ENCODE measurements at places on chromosomes 7 and 10. TPM values are rescaled to one million over a fixed set of nuclear protein-coding genes. Genes with fewer than 3 reads are reported as not detected.

The NPFFR1 gene
- total RNA-seq, result 0.08 TPM

The RPEL1 gene
- total RNA-seq, result not detected

The LIPJ gene
- 0.14 TPM for total RNA-seq

The FAM25C gene
- not detected for total RNA-seq

GRCh38 chr10:72146071-72146470 is 57.7 kb upstream of the SPOCK2 start:
- no peaks in the 10 kb centered on the region for H3K36me3 ChIP-seq
- peaks cover 17% of the 10 kb centered on the region for H3K4me1 ChIP-seq
- peak; percentile 74 for DNase-seq
- 0 out of 2 replicates have a peak overlapping the region, but pooled peaks have one; percentile 4 for H3K27ac ChIP-seq

- peak overlapping the region; percentile 93 for H3K4me3 ChIP-seq
- H3K4me1 ChIP-seq, result peaks cover 47% of the 10 kb centered on the region
- H3K36me3 ChIP-seq, result no peaks in the 10 kb centered on the region
- no peak overlapping the region for H3K27ac ChIP-seq
- DNase-seq, result no peak
Measured at GRCh38 chr7:141700296-141700847, 1.6 kb downstream of the DENND11 start.

DNA sequence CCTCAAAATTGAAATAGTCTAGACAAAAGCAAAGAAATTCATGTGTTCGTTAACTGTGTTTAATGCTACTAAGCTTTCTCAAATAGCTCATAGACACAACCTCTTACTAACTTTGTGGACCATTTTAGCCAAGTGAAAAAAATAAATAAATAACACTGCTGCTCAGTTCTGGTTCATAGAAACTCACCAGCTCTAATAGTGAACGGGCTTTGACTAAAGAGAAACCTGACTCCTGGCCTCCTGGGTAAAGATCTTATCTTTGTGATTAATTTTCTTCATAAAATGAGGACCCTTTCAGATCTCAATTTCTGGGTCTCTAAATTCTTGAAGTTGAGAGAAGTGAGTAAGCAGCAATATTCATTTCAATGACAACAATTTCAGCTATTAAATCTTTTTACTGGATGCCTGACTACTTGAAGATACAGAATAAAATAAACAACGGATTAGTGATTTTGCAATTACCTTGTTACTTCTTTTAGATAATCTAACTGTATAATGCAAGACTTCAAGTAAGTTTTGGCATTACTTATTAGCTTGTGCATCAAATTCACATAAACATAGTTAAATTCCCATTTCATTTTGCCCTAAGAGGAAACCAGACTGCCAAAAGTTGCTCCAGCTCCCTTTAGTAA is 3.1 kb downstream of the CADPS2 start:
- no peak for DNase-seq
- H3K27me3 ChIP-seq, result peaks cover 25% of the 10 kb centered on the region
- no peak overlapping the region for H3K27ac ChIP-seq
- H3K4me1 ChIP-seq, result peaks cover 46% of the 10 kb centered on the region
- no peaks in the 10 kb centered on the region for H3K36me3 ChIP-seq

DNA sequence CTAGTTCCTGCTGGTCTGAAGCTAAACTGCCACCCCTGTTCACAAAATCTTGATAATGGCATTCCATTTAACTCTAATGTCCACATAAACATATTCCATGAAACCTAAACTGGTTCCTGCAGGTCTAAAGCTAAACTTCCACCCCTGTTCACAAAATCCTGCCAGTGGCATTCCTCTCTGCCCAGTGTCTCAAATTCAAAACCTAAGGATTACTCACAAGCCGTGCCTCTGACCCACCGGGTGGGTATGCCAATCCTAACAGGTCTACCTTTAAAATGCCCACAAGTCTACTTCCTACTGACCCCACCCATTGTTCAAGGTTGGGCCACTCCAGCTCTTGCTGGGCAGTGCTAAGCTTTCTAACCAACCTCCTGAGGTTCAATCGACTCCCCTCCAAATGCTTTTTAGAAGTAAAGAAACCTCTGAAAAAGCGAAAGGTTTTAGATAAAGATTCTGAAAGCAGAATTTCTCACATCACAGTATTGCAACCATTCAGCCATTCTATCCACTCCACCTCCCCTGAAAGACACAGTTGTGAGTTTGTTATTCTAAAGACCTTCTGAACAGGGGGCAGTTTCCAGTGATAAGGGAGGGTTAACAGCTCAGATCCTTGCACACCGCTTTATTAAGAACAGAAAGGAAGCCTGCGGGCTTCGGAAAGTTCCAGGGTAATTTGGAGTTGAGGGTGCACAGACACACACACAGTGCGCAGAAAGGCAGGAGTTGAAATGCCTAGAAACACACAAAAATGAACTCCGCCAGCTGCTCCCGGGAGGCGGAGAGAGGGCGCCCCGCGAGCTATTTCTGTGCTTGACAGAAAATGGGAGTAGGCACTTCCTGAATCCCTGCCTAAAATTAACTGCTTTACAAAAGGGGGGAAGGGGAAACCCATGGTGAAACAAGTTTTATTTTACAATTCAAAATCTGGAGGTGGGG is 87.7 kb downstream of the TNS3 start:
- peak overlapping the region; percentile 10 for H3K27ac ChIP-seq
- no peaks in the 10 kb centered on the region for H3K27me3 ChIP-seq
- H3K4me1 ChIP-seq, result peaks cover 29% of the 10 kb centered on the region
- DNase-seq, result no peak
- no peaks in the 10 kb centered on the region for H3K36me3 ChIP-seq

- DNase-seq, result no peak
- no peak overlapping the region for H3K27ac ChIP-seq
- no peaks in the 10 kb centered on the region for H3K36me3 ChIP-seq
Measured at GRCh38 chr10:36721871-36722270, 403.5 kb upstream of the ANKRD30A start.

DNA sequence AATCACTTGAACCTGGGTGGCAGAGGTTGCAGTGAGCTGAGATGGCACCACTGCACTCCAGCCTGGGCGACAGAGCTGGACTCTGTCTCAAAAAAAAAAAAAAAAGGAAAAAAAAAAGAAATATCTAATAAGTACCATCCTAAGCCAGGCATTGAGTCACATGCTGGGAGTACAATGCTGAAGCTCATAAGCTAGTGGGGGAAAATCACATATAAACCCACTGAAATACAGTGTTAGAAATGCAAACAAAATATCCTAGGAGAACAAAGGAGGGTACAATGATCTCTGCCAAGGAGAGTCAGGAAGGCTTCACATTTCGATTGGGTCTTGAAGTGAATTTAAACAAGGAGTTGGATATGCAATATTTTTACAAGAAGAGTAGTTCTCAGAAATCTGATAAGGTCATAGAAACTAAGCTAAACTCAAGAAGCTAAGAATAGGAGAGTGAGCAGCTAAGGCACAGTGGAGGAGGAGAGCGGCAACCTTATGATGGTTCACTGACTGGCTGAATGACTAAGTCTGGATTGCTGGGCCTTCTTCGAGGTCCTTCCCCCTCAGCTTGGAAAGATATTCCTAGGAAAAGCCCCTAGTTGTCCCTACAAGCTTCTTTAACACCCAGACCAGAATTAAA is 115.5 kb downstream of the PHTF2 start:
- H3K4me3 ChIP-seq, result no peak overlapping the region
- H3K4me1 ChIP-seq, result no peaks in the 10 kb centered on the region
- H3K27me3 ChIP-seq, result no peaks in the 10 kb centered on the region

- H3K4me1 ChIP-seq, result peaks cover 11% of the 10 kb centered on the region
- no peaks in the 10 kb centered on the region for H3K27me3 ChIP-seq
- H3K27ac ChIP-seq, result no peak overlapping the region
- peak; percentile 35 for DNase-seq
Measured at GRCh38 chr7:6705959-6706665, 635 bp downstream of the ZNF12 start.

- no peaks in the 10 kb centered on the region for H3K27me3 ChIP-seq
- DNase-seq, result peak; percentile 47
- no peaks in the 10 kb centered on the region for H3K36me3 ChIP-seq
Measured at GRCh38 chr10:129494740-129495139, 27.7 kb downstream of the MGMT start.

DNA sequence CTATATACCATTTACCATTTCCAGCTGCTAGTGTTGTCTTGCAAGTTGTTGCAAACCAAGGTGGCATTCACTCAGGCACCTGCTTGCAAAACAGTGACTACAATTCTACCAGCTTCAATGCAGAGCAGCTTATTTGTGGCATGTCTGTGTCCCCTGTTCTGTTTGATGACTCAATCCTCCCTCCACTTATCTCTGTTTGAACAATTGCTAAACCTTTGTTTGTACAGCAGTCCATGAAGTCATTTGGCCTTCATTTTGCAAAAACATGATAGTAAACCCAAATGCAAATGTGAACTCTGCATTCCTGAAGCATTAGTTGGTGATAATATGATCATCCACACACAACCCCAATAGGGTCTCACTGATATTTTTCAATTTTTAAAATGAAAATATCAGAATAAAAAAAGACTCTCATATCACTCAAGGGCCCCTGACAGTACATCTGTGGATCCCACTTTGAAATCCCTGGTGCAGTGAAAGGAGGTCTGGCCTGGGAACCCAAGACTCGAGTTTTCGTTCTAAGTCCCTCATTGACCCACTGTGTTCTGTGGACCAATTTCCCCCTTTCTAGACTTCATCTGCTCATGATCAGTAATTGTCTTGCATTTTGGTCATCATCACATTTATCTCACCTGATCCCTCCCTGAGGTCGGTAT is 425.4 kb downstream of the RPS24 start:
- no peak overlapping the region for H3K27ac ChIP-seq
- no peak overlapping the region for H3K4me3 ChIP-seq
- no peak for DNase-seq
- no peaks in the 10 kb centered on the region for H3K4me1 ChIP-seq
- no peaks in the 10 kb centered on the region for H3K27me3 ChIP-seq
- no peaks in the 10 kb centered on the region for H3K36me3 ChIP-seq

DNA sequence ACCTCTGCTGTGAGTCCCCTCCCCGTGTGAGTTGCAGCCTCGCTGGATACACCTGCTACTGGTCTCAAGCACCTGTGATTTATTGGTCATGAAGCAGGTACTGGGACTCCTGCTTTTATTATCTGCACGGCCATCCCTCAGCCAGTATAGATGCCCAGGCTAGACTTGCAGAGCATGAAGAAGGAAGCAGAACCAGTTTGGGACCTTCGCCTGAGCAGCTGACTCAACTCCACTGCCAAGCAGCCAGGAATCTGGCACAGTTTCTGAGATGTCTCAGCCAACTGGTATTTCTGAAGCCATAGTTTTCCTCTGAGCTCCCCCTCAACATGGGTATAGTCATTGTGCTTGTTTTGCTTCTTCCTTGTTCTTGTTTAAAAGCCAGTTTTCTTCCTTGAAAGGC is 28.0 kb upstream of the SLC39A12 start:
- no peak overlapping the region for H3K4me3 ChIP-seq
- no peak overlapping the region for H3K27ac ChIP-seq
- no peaks in the 10 kb centered on the region for H3K27me3 ChIP-seq
- 0 out of 2 replicates have a peak, but pooled peaks cover 4% of the 10 kb centered on the region for H3K4me1 ChIP-seq
- DNase-seq, result no peak

- H3K4me1 ChIP-seq, result peaks cover 8% of the 10 kb centered on the region
- H3K4me3 ChIP-seq, result no peak overlapping the region
- no peaks in the 10 kb centered on the region for H3K27me3 ChIP-seq
- DNase-seq, result no peak
Measured at GRCh38 chr7:39811161-39811614, 138.9 kb upstream of the CDK13 start.

- H3K27me3 ChIP-seq, result no peaks in the 10 kb centered on the region
- H3K4me3 ChIP-seq, result no peak overlapping the region
- peaks cover 47% of the 10 kb centered on the region for H3K36me3 ChIP-seq
- H3K4me1 ChIP-seq, result no peaks in the 10 kb centered on the region
- no peak overlapping the region for H3K27ac ChIP-seq
Measured at GRCh38 chr7:138538518-138538917, 78.5 kb downstream of the TRIM24 start.

DNA sequence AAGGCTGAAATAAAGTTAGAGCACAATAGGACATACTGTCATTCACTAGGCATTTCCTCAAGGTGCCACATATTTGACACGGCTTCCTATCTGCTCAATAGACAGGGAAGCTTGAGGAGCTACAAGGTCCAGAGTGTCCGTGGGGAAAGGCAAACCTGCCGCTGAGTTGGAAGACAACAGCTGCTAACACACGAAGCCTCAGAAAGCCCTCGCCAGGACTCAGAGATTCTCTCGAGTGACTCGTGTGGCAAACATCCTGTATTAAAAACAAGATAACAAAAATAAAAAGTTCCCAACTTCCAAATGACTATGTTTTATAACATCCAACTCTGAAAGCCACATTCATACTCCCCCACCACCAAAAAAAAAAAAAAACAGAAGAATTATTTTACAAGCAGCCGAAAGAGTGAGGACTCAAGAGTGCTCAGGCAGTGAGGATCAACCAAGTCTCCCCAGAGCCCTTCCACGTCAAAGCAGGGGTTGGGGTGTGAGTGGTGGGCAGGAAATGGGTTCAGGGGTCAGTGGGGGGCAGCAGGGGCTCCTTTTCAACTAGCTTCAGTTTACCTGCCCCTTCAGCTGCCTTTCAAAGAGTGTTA is 67.6 kb downstream of the STK17A start:
- H3K27ac ChIP-seq, result peak overlapping the region; percentile 67
- H3K4me1 ChIP-seq, result peaks cover 61% of the 10 kb centered on the region
- H3K36me3 ChIP-seq, result no peaks in the 10 kb centered on the region
- DNase-seq, result no peak
- H3K4me3 ChIP-seq, result no peak overlapping the region

GRCh38 chr10:12589791-12590190 is 240.4 kb downstream of the CAMK1D start:
- H3K36me3 ChIP-seq, result no peaks in the 10 kb centered on the region
- peaks cover 3% of the 10 kb centered on the region for H3K4me1 ChIP-seq
- no peaks in the 10 kb centered on the region for H3K27me3 ChIP-seq
- no peak overlapping the region for H3K4me3 ChIP-seq
- no peak overlapping the region for H3K27ac ChIP-seq

DNA sequence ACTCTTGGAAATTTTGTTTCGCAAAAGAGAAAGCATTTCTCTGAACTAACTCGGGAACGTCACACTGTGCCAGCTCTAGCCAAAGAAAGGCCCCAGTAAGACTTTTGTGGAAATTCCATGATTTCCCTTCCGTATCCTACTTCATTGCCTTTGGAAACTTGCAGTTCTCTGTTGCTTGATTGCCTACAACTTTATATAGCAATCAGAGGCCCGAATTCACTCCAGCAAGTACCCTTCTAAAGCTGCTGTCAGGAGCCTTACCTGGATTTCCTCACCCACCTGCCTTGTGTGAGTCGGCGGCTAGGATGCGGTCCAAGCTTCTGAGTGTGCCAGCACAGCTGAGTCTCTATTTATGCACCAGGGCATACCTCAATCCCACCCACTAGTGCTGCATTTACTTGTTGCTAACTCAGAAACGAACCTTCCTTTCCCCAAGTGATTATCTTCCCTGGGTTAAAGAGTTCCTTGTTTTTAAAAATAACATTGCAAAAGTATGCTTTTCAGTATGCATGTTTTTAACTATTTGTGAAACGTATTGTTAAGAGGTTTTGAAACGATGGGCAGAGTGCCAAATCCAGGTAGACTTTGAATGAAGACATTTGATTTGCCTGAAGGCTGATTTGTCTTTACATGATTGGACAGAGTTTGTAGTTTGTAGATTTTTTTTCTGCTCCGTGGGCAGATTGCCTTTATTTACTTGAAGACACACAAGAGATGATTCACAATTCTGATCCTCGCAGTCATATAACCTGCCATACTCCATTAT is at the start of gene AGR2:
AGR2 (minus strand) TSS at position 326 of the 766 bp plus-strand sequence. CDS start 3,203 bp downstream, outside the sequence.
- peak; percentile 14 for DNase-seq
- peaks cover 6% of the 10 kb centered on the region for H3K4me1 ChIP-seq
- no peaks in the 10 kb centered on the region for H3K27me3 ChIP-seq
- no peak within 1 kb of the TSS for H3K27ac ChIP-seq

All from GM23338 (cell line).